AG09309 (cell line): ENCODE measurements at places on chromosomes 11 and 22.

- no peak for DNase-seq
These were observed 160.0 kb downstream of the ST3GAL4 start for GRCh38 chr11:126515501-126515900.

GRCh38 chr22:49052023-49052538 is 775.6 kb downstream of the BRD1 start:
- DNase-seq, result no peak

DNA sequence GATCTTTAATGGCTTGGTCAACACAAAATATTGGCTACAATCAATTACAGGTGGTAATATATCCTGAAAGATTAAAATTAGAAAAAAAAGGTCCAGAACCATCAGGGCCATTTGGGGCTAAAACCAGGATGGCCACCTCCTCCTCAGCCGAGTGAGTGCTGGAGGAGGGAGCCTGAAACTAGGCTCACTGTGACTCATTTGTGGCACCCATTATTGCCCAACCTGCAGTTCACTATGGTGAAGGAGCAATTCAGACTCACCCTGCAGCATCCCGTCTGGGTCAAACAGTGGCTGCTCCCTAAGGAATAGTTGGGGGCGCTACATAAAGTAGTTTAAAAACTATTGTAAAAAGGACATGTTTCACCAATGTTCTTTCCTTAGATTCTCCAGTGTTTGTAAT is 60.7 kb downstream of the GLYATL1 start:
- DNase-seq, result no peak

GRCh38 chr11:124586238-124586860 is 16.6 kb downstream of the OR8A1 start:
- peak; percentile 20 for DNase-seq

- no peak for DNase-seq
These were observed 15.1 kb upstream of the SLC3A2 start for GRCh38 chr11:62865635-62866034.

- DNase-seq, result no peak
These were observed 43.8 kb downstream of the CEP164 start for GRCh38 chr11:117371453-117371852.

- DNase-seq, result no peak
These were observed 390.0 kb downstream of the TENM4 start for GRCh38 chr11:79050786-79051185.

DNA sequence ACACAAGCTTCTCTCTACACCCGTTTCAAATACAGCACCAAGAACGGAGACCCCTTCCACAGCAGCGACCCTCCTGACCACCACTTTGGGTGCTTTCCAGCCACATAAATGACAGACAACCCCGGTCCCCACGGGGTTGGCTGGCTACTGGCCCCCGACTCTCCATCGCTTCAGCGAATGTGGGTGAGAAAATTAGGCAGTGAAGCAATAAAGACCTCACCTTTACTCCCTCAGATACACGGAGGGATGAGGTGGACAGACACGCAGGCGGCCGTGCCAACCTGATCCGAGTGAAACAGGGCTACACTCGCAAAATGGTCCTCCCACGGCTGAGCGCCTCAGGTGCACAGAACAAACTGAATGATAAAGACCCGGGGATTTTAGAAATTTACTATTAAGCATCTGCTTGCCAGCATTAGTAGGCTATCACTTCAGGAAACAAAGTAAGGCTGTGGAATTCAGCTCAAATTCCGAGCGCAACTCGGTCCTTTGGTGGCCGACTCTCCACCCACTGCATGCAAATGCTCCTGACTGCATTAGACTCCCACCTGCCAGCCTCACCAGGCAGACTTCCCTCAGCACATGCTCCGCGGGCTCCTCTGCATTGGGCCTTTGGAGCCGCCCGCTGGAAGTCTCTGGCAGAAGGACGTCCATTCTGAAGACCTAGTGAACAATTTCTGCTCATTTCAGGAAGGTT is 12.8 kb upstream of the EFCAB6 start:
- no peak for DNase-seq

DNA sequence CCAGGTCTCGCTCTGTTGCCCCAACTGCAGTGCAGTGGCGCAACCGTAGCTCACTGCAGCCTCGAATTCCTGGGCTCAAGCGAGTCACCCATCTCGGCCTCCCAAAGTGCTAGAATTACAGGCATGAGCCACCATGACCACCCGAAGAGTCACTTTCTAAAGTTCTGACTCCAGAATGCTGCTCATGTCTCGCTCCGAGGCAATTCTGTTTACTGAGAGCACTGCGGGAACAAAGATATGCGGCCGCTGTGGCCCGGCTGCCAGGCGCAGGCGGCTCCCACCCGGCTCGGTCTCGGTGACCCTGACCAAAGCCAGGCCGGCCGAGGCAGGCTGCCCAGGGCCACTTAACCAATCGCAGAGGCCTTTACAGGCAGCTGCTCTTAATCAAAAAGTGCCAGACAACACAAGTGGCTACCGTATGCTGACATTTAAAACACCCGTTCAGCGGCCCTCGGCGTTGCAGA is 78.7 kb downstream of the PHF21B start:
- no peak for DNase-seq
